ENCODE measurements at places on chromosomes 16 and 17. TPM values are rescaled to one million over a fixed set of nuclear protein-coding genes. Genes with fewer than 3 reads are reported as not detected.
A peak's percentile ranks its signal among the peaks of the same experiment; 100 is the strongest.

- peak; percentile 79 for DNase-seq
Measured at GRCh38 chr17:59753522-59754467, 46.3 kb downstream of the VMP1 start.

HS3ST4 gene
- not detected for total RNA-seq

DNA sequence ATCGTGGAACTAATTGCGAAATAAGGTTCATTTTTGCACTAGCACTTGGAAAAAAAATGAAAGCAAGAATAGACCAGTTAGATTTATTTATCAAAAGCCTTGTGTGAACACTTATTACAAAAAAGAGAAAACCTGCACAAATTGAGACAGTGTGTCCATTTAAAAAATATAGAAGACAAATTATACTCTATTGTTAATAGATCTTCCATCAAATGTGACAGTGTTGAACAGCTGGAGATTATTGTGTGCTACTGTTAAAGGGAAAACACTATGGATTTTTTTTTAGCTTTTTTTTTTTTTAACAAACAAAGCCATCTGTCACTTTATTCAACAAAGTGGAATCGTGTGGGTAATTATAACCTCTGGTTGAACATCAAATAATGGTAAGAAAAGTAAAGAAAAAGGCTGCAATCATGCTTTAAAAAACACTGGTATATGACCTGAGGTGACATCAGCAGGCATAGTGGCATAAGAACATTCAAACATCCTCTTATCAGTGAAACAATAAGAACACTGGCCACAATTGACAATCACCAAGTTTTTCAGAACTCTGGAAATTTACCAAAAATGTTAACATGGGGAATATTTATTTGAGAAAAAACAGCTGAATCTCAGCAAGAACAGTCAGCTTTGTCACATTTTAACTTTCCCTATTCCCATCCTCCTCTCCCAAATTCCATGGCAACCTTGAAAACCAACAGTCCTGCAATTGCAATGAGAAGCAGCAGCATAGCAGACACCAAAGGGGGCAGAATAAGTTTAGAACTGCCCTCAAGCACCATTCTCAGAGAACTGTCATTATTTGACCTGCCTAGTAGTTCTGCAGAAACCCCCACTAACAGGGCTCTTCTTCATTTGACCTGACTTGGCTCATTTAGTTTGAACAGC lies 442.3 kb upstream of the MON1B start:
- no peak for DNase-seq

DNA sequence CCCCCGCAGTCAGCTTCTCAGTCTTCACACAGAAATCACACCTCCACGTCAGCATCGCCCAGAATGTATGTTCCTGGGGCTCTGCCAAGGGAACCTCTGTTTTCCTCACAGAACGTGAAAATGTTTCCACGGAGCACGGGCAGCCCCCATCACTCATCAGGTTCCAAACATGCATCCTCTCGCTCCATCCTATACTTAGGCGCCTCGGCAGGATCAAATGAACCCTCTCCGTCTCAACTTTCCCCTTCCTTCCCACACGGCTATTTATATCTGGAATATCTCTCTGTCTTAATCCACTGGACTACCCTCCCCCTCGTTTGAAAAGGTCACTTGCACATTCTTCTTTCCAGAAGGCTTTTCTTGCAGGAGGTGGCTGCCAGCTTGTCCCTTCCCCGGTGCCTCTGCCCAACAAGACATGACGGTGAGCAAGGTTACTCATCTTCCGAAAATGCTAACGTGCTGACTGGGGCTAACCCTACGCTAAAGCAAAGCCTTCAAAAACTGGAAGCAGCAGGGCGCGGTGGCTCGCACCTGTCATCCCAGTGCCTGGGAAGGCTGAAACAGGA lies 21.6 kb downstream of the NXN start:
- DNase-seq: no peak

GRCh38 chr17:74831444-74832146 lies 28.1 kb downstream of the GRIN2C start:
- DNase-seq: no peak

DNA sequence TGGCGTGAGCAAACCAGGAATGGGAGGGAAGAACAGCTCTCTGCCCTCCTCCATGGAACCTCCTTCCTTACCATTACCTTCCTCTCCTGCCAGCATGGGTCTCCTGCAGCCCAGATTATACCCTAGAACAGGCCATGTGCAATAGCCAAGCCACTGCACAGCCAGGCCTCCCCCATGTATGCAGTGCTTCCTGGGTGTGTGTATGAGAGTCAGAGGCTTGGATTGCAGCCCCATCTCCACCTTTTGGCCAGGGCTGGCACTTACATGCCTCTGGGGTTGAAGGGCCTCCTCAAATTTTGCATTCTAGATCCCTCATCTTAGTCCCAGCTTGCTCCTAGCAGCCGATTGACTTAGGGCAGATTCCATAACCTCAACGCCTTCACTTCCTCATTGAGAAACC lies 133.7 kb downstream of the GSG1L start:
- DNase-seq: no peak

- DNase-seq: peak; percentile 49
Measured at GRCh38 chr16:72371307-72372086, 199.5 kb upstream of the PMFBP1 start.

SLFN11 gene
- 16.0 TPM for total RNA-seq

GRCh38 chr17:18318117-18318516 lies 3.0 kb downstream of the SMCR8 start:
- no peak for DNase-seq

- DNase-seq: no peak
Measured at GRCh38 chr17:75722076-75722475, 817 bp downstream of the ITGB4 start.

- DNase-seq: no peak
Measured at GRCh38 chr16:30413112-30413806, 5.9 kb downstream of the ZNF771 start.

SPATA32 gene
- total RNA-seq: not detected

CLEC3A gene
- total RNA-seq: not detected

SOST gene
- not detected for total RNA-seq
